Immature natural killer cell (primary cell): ENCODE measurements at places on chromosomes 4 and X. TPM values are rescaled to one million over a fixed set of nuclear protein-coding genes. Genes with fewer than 3 reads are reported as not detected.
A peak's percentile ranks its signal among the peaks of the same experiment; 100 is the strongest.

DNAAF6 gene
- not detected for polyA plus RNA-seq

ART3 gene
- not detected for polyA plus RNA-seq

GASK1B gene
- not detected for polyA plus RNA-seq

SORBS2 gene
- polyA plus RNA-seq = 5.8 TPM

GRCh38 chr4:94407846-94408245 lies 43.9 kb upstream of the PDLIM5 start:
- no peak overlapping the region for H3K27ac ChIP-seq
- H3K4me1 ChIP-seq = no peaks in the 10 kb centered on the region
- H3K4me3 ChIP-seq = no peak overlapping the region
- peaks cover 2% of the 10 kb centered on the region for H3K27me3 ChIP-seq

- DNase-seq = no peak
- peaks cover 9% of the 10 kb centered on the region for H3K27me3 ChIP-seq
- no peak overlapping the region for H3K27ac ChIP-seq
Measured at GRCh38 chrX:45196701-45197100, 4.0 kb downstream of the DIPK2B start.

GRCh38 chr4:129929052-129929451 lies 833.1 kb downstream of the C4orf33 start:
- H3K27me3 ChIP-seq = no peaks in the 10 kb centered on the region
- no peak overlapping the region for H3K4me3 ChIP-seq
- DNase-seq = no peak
- no peaks in the 10 kb centered on the region for H3K4me1 ChIP-seq

- peaks cover 2% of the 10 kb centered on the region for H3K27me3 ChIP-seq
- no peak for DNase-seq
- H3K4me1 ChIP-seq = no peaks in the 10 kb centered on the region
- no peak overlapping the region for H3K4me3 ChIP-seq
- H3K36me3 ChIP-seq = no peaks in the 10 kb centered on the region
- no peak overlapping the region for H3K27ac ChIP-seq
Measured at GRCh38 chrX:68273887-68274286, 159.4 kb downstream of the OPHN1 start.

GRCh38 chr4:58247792-58248191 lies 1137.6 kb upstream of the IGFBP7 start:
- no peaks in the 10 kb centered on the region for H3K36me3 ChIP-seq
- no peak for DNase-seq
- H3K27ac ChIP-seq = no peak overlapping the region
- no peaks in the 10 kb centered on the region for H3K27me3 ChIP-seq

DNA sequence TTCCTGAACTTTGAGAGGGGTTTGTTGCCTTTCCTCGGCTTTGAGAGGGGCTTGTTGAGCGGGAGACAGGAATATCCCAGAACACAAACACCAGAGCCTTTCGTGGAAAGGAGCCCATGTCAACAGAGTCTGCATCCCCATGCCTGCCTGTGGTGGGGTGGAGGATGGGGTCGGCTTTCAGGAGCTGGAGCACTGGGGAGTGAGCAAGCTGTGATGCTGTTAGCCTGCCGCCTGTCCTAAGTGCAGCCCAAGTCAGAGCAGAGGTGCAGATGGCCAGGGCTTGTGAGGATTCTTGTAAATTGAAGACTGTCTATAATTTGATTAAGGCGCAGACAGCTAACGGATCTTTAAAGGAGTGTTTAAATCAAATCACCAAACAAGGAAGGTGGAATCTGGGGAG lies 103.3 kb upstream of the ANK2 start:
- no peak for DNase-seq
- peaks cover 3% of the 10 kb centered on the region for H3K27me3 ChIP-seq
- no peak overlapping the region for H3K4me3 ChIP-seq
- H3K27ac ChIP-seq = no peak overlapping the region
- H3K4me1 ChIP-seq = no peaks in the 10 kb centered on the region

GRCh38 chr4:121155893-121156292 lies 8.2 kb downstream of the TNIP3 start:
- peaks cover 46% of the 10 kb centered on the region for H3K4me1 ChIP-seq
- peak overlapping the region; percentile 13 for H3K27ac ChIP-seq
- H3K36me3 ChIP-seq = no peaks in the 10 kb centered on the region
- DNase-seq = no peak
- peaks cover 11% of the 10 kb centered on the region for H3K27me3 ChIP-seq

GRCh38 chrX:19867938-19868337 lies 19.5 kb downstream of the SH3KBP1 start:
- H3K27me3 ChIP-seq = no peaks in the 10 kb centered on the region
- DNase-seq = no peak
- H3K4me1 ChIP-seq = peaks cover 65% of the 10 kb centered on the region
- H3K27ac ChIP-seq = no peak overlapping the region
- no peak overlapping the region for H3K4me3 ChIP-seq
- no peaks in the 10 kb centered on the region for H3K36me3 ChIP-seq

GRCh38 chr4:59161249-59161648 lies 2038.9 kb upstream of the ADGRL3 start:
- H3K27ac ChIP-seq = no peak overlapping the region
- no peak overlapping the region for H3K4me3 ChIP-seq
- no peaks in the 10 kb centered on the region for H3K4me1 ChIP-seq
- no peaks in the 10 kb centered on the region for H3K36me3 ChIP-seq
- no peak for DNase-seq
- H3K27me3 ChIP-seq = no peaks in the 10 kb centered on the region

DNA sequence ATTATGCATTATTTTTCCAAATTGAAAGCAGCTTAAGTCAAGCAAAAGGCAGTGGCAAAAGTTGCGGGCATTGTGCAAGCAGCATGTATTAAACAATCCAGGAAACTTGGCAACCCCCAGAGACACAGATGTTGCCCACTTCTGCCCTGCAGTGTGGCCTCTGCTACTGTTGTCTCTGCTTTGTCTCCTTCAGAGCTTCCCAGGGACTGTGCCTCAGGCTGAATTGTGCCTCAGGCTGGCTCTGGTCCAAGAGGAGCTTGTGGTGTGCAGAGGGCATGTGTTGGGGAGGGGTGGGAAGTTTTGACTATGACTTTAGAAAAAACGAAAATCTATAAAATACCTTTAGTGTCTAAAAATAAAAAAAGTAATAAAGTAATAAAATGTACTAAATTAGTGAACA lies 201.4 kb downstream of the CCSER1 start:
- H3K4me1 ChIP-seq = no peaks in the 10 kb centered on the region
- DNase-seq = no peak
- H3K27ac ChIP-seq = no peak overlapping the region
- H3K27me3 ChIP-seq = no peaks in the 10 kb centered on the region

- H3K27ac ChIP-seq = no peak overlapping the region
- no peaks in the 10 kb centered on the region for H3K4me1 ChIP-seq
- H3K36me3 ChIP-seq = no peaks in the 10 kb centered on the region
- no peak for DNase-seq
- no peaks in the 10 kb centered on the region for H3K27me3 ChIP-seq
Measured at GRCh38 chr4:126960760-126961159, 672.0 kb upstream of the INTU start.

- no peaks in the 10 kb centered on the region for H3K4me1 ChIP-seq
- peaks cover 3% of the 10 kb centered on the region for H3K36me3 ChIP-seq
- no peak overlapping the region for H3K27ac ChIP-seq
- DNase-seq = no peak
Measured at GRCh38 chr4:149891426-149891825, 75.8 kb upstream of the IQCM start.
